ENCODE measurements at places on chromosomes 1 and 21.

DNA sequence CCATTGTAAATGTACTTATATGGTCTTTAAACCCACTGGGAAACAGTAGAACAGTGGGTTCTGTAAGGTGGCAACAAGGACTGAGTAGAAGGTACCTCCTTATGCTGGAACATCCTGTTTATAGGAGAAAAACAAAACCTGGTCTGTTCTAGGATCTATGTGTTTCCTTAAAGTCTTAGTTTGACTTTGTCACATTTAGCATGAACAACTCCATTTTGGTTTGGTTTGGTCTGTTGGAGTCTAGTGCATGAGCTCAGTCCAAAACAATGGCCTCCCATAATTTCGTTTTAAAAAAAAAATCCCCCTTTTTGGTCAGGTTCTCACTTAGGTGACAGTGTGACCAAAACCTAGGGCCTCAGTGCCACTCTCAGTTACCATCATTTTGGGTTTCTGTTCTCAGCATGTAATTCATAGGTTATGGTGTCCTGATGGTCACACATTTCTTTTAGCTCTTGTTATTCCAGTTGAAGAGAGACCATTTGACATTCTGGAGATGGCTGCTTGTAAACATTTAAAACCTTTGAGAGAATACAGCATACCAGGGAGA lies 66.4 kb upstream of the IL12RB2 start:
- DNase-seq, result no peak

GRCh38 chr1:82032068-82032467 lies 231.3 kb downstream of the ADGRL2 start:
- DNase-seq, result no peak

DNA sequence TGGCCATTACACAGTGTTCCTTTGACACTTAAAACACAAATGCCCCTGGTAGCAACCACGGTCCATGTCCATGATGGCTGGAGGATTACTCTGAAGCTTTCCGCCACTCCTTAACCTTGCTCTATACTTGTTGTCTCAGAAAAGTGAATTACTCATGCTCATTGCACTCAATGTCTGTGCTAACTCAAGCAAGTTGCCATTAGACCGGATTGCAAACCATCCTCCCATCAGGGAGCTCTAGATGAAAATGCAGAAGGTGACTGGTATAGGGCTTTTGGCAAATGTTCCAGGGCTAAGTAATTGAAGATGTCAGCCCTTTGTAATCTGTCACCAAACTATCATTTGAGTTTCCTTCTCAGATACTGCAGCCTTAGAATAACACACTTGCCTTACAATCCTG lies 1288.3 kb upstream of the B3GALT2 start:
- no peak for DNase-seq

DNA sequence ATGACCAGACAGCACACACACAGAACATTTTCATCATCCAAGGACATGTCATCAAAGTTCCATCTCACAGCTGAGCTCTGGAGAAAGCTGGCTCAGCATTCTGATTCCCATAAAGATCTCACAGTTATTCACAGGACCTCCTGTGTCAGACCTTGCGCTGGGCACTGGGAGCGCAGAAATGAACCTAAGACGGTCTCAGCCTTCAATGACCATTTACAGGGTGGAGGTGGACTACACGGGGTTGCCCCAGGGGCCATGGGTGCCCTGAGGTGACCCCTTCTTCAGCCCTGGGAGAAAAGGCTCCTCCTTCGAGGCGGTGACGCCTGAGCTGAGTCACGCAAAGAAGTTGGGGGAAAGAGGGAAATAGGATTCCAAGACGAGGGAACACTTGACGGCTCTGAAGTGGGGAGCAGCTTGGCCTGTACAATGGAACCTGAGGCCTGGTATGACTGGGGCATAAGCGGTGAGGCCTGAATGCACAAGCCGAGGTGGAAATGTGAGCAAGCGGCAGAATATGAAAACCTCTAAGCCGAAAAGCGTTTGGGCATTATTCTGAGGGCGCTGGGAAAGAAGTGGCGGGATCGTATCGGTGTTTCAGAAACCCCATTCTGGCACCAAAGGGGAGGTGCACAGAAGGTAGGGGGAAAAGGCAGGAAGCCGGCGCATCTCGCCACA lies 797 bp downstream of the CC2D1B start:
- no peak for DNase-seq

DNA sequence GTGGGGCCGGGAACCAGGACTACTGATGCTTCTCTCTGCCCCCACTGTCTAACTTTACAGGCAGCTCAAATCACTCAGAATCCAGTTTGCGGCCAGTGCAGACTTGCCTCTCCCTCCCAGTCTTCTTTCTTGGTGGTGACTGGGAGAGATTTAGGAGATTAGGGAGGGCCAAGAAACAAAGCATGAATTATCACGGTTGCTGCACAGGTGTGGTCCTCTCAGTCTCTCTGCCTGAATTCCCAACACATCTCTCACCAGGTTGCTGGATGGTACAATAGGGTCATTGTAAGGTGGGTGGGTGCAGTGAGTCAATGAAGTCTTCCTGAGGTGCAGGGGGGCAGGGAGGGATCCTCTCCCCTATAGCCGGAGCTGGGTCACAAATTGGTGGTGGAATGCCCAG lies 12.6 kb downstream of the S100A11 start:
- no peak for DNase-seq

GRCh38 chr1:179376223-179376622 lies 10.5 kb downstream of the AXDND1 start:
- DNase-seq, result no peak

DNA sequence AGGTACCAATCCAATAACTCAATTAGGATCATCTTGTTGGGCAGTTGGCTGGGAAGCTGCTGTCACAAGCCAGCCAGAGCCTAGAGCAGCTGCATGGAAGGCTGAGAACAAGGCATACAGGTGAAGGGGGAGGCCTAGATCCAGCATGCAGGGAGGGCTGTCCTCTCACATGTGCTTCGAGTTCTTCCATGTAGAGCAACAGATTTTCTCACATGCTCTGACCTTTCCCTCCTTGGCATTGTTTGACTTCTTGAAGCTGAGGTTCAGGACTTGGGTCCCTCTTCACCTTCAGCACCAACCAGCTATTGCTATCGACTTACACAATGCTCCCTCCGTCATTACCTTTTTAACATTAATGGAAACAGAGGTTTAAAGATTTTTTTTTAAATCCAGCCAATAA lies 257.7 kb downstream of the ATG4C start:
- DNase-seq, result no peak

DNA sequence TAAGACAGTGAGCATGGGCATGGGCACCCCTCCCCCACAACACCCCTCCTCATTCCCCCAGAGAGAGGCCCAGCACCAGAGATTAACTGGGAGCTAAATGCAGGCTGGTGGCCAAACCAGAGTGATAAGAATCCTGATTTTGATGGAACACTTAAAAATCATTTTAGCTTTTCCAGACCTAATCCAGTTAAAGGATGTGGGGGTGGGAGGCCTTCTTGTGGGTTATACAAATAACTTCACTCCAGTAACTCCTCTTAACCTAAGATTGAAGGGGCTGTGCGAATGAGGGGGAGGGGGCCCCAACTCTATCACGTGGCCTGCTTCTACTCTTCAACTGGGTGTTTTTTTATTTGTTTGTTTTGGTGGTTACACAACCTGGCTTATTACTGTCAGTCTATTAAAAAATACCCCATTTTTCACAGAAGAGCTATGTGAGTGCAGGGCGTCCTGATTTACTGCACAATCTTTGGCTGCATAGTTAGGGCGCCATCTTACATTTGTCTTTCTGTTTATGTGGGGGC lies 398.1 kb upstream of the LYPLAL1 start:
- no peak for DNase-seq

DNA sequence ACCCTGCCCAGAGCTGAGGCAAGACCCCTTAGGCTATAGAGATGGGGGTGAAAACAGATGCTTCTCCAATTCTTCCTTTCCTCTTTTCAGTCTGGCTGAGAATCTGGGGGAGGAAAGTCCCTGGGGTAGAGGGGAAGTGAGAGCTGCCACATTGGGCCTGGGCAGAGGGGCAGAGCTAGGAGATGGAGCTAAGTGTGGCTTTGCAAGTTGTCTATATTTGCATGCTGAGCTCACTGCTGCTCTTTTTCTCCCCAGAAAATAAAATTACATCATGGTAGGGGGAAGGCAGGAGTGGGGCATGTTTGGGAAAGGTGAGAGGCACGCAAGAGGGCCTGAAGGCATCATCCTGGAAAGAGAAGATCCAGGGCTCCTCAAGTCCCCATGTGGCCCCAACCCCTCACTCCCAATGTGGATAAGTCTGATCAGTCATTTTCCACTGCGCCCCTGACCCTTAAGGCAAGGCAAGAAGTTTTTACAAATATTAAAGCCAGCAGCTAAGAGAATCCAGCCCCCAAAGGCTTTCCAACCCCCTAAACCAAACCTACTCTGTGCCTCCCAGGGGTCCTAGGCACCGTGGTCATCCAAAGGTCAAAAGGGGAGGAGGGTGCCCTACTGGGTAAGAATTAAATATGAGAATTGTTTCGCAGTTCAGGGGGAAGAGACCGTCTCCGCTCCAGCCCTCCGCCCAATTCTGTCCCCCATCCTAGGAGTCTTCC lies 500 bp upstream of the PEA15 start:
- DNase-seq, result no peak

DNA sequence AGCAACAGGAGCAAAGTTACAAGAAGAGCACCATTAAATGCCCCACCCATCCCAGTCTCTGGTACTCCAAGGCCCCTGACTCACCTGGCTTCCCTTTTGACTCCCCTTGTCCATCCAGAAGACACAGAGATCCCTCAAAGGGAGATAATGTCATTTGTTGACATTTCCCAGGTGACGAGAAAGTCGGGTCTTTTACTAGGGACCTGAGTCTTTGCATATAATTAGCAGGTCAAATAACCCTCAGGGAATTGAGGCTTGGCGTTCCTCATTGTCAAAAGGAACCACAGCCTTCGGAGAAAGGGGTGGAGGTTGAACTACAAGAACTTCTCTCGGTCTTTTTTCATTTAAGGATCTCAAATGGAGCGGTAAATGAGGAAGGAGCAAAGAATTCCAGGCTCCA lies 133.2 kb downstream of the PROX1 start:
- no peak for DNase-seq

GRCh38 chr1:201208236-201208635 lies 17.6 kb downstream of the IGFN1 start:
- DNase-seq, result no peak

- no peak for DNase-seq
Observed at GRCh38 chr1:190479050-190479397, 1.4 kb upstream of the BRINP3 start.

- DNase-seq, result peak; percentile 25
Observed at GRCh38 chr1:236516929-236517704, 6.7 kb upstream of the LGALS8 start.

DNA sequence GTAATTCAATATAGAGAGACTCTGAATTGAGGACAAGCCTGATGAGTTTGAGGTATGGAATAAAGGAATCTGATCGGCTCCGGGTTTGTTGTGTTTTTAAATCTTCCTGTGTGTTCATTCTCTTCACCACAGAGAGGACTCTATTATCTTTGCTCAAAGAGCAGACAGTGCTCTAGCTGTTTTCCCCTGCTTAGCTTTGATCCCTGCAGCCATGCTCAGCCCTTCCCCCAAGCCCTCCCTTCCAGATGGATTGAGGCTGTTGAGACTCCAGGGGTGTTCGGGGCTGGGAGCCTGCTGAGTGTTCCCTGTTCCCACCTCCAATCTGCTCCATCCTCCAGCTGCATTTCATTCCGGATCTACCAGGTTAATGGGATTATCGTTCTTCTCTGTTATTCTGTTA lies 74.2 kb upstream of the CXADR start:
- no peak for DNase-seq

- DNase-seq, result no peak
Observed at GRCh38 chr1:178962853-178963711, 62.6 kb upstream of the FAM20B start.

DNA sequence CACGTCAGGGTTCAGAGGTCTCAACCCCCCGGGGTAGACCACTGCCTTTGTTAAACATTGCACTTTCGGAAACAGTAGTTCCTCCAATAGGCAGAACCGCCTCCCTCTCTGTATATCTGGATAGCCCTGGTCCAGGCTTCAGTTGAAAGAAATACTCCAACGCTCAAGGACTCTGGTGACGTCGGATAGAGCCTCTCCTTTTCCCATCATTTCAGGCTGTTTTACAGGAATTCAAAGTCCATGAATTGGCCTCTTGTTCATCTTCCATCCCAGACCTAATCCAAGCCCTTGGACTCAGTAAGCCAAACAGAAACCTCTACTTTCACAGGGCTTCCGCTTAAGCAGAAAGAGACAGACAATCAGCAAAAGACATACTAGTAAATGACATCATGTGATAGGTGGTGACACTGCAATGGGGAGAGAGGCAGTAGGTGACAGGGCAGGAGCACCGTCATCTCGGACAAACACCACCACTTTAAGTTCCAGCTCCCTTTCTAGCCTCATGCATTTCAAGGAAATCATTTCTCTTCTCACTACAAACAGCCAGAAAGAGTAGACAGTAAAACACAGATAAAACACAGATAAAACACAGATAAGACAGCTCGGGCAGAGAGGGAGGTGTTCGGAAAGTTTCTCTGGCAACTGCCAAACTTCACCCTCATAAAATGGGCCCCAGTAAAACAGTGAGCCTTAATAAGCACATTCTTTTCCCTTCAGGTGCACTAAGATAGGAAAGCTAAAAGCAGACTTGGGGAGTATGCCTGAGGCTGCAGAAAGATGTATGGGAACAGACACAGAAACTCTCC lies 2.3 kb upstream of the PLA2G2A start:
- no peak for DNase-seq

- DNase-seq, result no peak
Observed at GRCh38 chr1:203402629-203403337, 51.9 kb upstream of the FMOD start.

DNA sequence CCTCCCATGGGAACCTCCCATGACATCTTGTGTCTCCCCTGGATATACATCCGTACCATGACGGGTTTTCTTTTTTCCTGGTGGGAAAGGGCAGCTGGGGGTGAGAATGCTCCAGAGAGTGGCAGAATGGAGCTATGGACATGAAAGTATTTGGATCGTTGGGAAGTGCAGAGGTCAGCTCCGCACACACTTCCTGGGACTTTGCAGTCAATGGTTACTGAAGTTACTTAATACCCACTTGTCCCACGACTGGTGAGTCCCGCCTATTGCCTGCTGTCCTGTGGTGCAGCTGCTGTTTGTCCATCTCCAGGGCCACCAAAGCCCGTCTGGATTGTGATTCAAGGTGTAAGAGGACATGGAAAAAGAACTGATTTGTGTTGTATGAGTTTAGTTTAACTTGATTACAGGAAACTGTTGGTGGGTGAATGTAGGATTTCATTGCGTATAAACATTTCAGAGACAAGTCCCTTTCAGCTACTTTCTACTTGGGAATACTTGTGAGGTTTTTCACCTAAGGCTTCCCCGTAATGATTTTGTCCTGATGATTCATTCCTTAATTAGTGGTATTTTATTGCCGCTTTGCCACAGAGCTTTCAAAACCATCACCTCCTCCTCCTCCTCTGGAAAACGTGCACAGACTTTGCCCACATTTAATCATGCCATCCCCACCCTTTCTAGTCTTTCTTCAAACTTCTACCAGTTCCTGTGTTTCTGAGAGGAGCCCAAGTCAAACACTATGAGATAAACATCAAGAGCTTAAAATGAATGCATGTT lies 308.8 kb downstream of the KIF26B start:
- DNase-seq, result no peak

DNA sequence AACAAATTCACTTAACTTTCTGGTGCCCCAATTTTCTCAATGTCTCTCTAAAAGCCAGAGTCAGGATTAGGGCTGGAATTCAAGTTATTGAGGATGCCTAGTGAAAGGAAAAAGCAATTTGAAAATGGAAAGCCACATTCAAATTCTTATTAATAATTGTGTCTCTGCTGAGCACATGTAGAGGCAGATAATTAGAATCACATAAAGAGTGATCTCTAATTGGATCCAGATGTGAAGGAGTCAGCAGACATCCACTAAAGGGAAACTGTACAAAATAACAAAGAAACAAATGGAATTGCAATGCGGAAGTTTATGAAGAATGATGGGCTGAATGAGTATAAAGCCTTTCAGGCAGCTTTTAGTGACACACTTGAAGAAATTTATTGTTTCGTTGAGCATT lies 482.6 kb downstream of the TTLL7 start:
- no peak for DNase-seq

All from SHP77 treated with DMSO at 0.1 percent for 48 hours (cell line).